SJSA1 (cell line): ENCODE measurements at places on chromosomes 6 and 20.
A peak's percentile ranks its signal among the peaks of the same experiment; 100 is the strongest.

DNA sequence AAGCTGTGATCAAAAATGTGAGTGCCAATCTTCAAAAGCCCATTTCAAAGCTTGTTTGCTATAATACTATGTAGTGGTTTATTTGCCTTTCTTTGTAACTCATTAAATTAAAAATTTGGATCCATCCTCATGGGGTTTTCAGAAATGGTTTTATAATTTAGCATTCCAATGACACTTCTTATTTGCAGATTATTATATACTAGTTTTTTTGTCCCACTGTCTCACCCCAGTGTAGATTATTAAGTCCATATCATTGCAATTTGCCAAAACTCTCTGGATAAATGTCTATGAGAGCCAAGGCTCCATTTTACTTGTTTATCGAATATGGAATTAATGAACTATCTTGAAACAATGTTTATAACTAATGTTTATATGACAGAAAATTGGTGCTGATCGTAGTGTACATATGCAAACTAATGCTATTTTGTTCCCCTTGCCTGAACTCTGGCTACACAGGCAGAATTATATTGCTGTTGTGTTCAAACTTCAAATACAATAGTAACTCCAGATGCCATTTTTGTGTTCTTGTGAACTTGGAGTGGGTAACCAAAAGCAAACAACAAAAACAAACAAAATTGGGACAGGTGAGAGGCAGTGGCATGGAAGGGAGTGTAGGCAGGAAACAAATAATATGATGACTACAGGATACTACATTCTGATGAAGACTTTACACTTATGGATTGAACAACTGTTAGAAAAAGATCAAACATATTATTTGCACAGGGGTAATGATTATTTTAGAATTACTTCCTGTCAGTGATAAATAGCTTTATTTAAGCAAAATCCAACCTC lies 307.1 kb upstream of the FLRT3 start:
- DNase-seq: no peak

DNA sequence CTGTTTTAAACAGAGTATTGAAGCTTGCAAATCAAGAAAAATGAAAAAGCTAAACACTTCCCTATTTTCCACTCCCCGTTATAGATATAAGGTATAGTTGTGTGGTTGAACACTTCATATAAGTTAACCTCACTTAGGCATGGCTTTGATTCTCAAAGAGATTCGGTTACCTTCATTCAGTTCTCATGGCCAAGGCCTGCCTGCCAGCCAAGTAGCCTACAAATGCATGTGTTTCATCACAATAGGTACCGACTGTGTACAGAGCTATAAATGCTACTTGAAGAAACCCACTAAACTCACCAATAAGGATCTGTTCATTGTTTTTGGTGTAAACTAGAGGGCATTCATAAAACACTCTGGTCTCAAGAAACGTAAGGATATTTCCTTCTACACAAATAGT lies 27.8 kb downstream of the PM20D2 start:
- no peak for DNase-seq

DNA sequence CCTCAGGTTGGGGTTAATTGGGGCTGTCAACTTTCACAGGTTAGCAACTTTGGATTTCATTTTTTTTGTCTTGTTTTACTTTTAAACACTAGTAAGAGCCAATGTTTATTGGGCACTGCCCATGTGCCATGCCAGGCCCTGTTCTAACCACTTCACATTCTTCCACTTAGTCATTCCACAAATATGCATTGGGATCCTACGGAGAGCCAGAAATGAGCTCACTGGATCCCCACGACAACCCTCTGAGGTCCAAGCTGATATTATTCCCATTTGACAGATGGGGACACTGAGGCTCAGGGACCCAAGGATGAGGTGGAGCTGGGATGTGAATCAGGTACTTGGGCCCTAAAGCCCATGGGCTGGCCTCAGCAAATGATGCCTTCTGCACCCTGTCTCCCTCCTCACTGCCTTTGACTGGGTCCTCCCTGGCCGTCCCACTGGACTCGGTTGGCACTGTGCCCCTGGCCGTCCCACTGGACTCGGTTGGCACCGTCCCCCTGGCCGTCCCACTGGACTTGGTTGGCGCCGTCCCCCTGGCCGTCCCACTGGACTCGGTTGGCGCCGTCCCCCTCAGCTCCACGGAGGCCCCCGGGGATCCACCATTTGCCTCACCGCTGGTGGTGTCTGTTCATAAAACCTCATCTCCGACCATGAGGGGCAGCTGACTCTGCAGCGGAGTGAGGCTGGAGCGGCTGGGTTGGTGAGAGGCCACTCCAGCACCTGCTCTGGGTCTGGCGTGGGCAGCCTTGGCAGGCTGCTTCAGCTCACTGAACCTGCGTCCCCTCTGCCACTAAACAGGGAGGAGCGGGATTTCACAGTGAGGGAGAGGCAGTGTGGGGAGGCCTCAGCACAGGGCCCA lies 4.8 kb upstream of the PMEPA1 start:
- peak; percentile 58 for DNase-seq

- DNase-seq: peak; percentile 29
Measured at GRCh38 chr6:87139236-87139635, 16.1 kb upstream of the ZNF292 start.

DNA sequence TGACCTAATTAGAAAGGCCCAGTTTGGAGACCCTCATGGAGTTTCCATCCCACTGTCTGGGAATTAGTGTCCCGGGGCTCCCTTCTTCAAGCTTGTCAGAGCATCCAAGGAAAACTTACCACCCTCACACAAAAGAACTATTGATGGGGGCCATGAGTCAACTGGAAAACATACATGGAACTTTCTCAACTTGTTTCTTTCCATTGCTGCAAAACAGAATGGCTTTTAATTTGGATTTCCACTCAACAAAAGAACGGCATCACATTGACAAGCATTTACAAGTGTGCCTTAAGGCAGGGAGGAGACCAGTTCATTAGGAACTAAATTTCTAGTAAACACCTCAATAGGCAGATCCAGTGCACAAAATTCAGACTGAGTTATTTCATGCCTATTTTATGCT lies 289.1 kb upstream of the PREP start:
- no peak for DNase-seq

DNA sequence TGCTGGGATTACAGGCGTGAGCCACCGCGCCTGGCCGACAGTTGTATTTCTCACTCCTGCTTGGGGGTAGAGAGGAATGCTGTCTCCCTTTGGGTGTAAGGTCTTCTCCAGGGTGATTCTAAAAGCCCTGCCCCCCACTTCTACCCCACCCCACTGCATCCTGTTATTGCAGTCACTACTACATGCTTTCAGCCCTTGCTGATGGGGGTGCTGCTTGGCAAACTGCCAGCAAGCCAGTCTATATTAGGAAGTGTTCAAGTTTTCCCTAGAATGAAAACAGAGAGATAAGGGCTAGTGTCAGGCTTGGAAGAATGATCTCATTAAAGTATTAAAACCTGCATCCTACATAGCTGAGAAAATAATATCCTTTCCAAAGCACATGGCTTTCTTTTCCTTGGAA lies 31.3 kb downstream of the TTI1 start:
- DNase-seq: no peak

DNA sequence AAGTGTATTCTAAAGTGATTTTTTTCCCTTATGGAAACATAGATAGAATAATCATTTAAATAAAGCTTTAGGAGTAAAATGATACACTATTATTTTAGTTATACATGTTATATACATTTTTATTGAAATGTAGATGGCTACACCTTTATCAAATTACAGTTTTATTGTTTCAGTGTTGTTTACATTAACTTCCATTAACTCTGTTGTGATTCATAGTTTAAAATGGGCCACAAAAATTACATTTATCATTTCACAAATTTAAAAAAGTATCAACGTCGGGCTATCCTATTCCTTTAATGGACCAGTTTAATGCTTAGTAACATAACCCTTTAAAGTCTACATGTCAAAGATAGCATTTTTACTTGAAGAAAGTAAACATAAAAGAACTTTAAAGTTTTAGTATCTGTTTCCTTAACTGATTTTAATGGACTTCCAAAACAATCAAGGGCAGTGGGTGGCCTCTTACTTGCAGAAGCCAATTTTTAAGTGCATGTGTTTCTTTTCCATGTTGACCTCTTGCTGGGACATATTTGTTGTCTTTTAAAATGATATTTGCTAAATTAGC lies 47.8 kb upstream of the FLRT3 start:
- DNase-seq: no peak

- DNase-seq: no peak
Measured at GRCh38 chr20:1858871-1859270, 36.3 kb upstream of the SIRPA start.

- DNase-seq: no peak
Measured at GRCh38 chr6:32271429-32271828, 47.6 kb upstream of the NOTCH4 start.

GRCh38 chr20:15919118-15919517 lies 654.1 kb downstream of the KIF16B start:
- no peak for DNase-seq

GRCh38 chr20:53555081-53555480 lies 38.6 kb downstream of the ZNF217 start:
- DNase-seq: no peak

DNA sequence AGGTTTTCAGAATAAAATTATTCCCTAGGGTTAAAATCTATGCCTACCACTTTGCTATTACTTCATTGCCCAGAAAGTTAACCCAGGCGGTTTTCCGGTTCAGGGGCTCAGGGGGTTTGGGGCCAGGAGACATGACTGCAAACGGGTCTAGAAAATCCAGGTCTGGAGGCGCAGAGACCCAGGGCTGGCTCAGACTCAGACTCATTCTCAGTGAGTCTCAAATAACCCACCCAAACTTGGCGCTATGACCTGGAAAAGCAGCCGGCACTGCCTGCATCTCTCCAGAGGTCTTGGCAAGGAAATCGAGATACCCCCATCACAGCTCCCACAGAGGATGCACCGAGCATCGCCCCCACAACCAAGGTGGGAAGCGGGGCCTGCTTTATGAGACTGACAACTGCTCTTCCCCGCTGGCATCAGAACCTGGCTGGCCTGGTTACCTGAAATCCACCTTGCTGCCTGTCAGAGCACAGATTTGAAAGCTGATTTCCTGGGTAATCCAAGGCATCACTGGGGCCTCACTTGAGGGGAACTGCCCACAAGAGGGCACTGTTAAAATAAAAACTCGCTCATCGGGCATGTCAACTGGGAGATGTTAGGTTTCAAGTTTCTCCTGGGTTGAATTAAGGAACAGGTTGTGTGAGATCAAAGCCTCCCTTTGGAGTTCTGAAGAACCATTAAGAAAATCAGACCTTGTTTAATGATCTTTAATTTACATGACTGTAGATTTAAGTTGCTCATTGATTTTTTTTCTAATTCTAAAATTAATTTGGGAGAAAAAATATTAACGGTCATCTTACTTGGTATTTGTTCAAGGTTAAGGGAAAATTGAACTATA lies 55.1 kb downstream of the KIF16B start:
- peak; percentile 10 for DNase-seq

GRCh38 chr6:154614641-154615040 lies 104.2 kb upstream of the CNKSR3 start:
- no peak for DNase-seq

GRCh38 chr6:66731310-66731709 lies 1024.3 kb upstream of the EYS start:
- no peak for DNase-seq

GRCh38 chr6:108806171-108806570 lies 42.1 kb upstream of the ARMC2 start:
- DNase-seq: no peak

DNA sequence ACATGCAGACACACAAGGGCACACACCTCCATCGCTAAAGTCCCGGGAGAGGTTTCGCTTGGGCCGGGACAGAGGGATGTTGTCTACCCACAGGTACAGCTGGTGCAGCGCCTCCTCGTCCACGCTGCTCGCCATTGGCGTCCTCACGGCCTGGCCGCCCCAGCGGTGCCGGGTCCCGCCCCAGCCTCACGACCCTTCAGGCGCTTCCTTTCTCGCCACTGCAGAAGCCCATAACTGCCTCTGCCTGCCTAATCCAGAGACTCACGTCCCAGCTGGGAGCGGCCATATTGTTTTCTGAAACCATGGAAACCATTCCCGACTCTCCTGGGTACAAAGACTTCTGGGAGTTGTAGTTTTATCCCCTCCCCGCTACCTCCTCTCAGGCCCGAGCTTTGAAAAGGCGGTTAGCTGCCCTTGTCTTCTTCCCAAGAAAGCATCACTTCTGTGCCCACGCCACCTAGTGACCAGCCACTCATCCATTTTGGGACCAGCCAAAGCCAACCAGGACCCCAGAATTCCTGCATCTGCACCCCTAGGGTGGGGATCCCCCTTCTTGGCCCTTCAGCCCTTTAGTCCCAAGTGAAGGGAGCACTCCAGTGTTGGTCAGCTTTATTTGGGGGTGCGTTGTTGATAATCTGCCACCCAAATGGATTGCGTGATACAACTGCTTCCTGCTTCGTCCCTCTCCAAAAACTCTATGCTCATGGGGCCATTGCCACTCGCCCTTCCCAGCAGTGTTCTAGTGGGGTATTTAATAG lies at the start of gene SPEF1:
Gene SPEF1, minus strand, starts transcription at position 296 of the 758 bp plus-strand sequence. Its CDS starts 161 bp downstream, at position 135.
- peak; percentile 93 for DNase-seq

GRCh38 chr20:62879275-62880146 lies 17.9 kb upstream of the TCFL5 start:
- no peak for DNase-seq

DNA sequence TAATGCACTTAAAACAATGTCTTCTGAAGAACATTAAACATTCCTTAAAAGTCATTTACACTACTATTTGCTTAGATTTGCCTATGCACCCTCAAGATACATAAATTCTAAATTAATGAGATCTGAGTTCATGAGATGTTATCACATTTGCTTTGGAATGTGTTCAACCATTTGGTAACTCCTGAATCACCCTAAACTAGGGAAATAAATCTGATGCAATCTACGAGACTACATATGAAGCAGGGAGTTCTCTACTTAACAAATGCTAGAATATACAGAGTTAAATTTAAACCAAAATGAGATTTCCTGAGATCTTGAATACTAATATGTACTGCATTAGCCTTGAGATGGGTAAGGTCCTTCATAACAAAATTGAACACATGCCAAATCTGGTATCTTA lies 170.1 kb downstream of the CLIC5 start:
- DNase-seq: no peak

DNA sequence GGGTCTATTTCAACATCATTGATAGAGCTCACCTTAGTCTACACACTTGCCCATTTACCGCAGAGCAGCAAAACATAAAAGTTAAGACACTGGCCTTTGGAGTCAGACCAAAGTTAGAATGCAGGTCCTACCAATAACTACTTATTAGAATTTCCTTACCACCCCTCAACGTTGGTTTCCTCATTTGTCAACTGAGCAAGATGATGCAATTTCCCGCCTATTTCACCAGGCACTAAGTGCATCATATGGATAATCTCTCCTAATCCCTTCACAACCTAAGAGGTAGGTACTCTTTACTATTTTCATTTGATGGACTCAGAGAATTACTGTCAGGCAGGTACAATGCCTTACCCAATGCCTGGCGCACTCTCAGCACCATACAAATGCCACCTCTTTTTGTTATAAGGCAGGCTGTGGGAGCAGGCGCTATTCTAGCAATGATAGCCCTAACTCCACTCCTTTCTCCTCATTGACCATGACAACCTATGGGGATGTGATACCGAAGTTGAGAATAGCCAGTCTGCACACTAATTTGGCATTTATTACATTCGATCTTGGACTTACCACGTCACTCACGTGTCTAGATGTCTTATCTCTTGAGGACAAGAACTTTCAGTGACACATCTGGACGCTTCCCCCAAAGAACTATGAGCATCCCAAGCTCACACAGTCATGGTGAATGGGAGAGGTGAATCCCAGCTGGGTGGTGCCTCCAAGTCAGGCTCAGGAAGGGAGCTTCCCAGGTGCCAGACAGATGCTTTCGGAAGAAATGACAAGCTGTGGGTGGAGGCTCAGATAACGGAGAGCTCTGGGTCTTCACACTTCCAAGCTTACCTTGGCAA lies 128.1 kb upstream of the STMND1 start:
- DNase-seq: no peak

GRCh38 chr6:129875610-129876520 lies 14.8 kb upstream of the TMEM244 start:
- no peak for DNase-seq
